ENCODE measurements at places on chromosomes 1 and 21.

- DNase-seq = no peak
Observed at GRCh38 chr21:36254106-36254941, 65.7 kb upstream of the MORC3 start.

- DNase-seq = no peak
Observed at GRCh38 chr1:19809044-19809750, 5.9 kb downstream of the RNF186 start.

- DNase-seq = no peak
Observed at GRCh38 chr1:171455967-171456366, 29.4 kb upstream of the PRRC2C start.

DNA sequence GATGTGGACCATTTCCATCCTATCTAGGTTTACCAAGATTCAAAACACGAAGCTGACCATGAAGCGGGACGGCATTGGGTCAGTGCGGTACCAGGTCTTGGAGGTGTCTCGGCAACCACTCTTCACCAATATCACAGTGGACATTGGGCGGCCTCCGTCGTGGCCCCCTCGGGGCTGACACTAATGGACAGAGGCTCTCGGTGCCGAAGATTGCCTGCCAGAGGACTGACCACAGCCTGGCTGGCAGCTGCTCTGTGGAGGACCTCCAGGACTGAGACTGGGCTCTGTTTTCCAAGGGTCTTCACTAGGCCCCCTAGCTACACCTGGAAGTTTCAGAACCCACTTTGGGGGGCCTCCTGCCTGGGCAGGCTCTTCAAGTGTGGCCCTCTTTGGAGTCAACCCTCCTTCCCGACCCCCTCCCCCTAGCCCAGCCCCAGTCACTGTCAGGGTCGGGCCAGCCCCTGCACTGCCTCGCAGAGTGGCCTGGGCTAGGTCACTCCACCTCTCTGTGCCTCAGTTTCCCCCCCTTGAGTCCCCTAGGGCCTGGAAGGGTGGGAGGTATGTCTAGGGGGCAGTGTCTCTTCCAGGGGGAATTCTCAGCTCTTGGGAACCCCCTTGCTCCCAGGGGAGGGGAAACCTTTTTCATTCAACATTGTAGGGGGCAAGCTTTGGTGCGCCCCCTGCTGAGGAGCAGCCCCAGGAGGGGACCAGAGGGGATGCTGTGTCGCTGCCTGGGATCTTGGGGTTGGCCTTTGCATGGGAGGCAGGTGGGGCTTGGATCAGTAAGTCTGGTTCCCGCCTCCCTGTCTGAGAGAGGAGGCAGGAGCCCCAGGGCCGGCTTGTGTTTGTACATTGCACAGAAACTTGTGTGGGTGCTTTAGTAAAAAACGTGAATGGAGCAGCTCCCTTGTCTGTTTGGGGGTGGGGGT is 864 bp upstream of the CCDC24 start:
- DNase-seq = no peak

DNA sequence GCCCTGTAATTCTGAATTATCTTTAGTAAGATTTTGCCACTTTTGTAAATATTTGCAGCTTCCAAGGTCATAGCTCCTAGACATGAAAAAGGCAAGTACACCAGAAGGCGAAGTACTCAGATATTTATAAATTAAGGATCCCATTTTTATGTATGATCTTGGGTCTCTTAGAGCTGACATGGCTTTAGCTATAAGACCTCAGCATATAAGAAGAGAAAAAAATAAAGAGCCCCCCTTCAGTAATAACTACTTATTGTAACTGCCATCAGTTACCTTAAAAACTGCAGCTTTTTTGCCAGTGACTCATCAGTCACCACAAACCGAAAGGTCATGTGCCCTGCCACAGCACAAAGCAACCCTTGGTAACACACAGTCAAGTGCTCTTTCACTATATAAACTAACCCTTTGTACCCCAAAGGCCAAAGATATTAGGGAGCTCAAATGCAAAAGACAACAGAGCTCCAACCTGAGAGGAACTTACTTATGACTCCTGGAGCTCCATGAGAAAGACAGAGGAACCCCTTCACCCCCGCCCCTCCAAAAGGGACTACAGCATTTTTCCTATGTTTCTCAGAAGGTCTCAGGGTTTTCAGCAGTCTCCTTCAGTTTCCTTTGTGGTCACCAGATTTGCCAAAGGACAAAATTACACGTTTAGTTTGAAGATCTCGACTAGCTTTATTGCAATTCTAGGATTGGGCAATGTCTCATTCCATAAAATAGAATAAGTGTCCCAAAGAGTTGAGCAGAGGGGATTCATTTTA is 219.8 kb upstream of the DUSP10 start:
- DNase-seq = no peak

DNA sequence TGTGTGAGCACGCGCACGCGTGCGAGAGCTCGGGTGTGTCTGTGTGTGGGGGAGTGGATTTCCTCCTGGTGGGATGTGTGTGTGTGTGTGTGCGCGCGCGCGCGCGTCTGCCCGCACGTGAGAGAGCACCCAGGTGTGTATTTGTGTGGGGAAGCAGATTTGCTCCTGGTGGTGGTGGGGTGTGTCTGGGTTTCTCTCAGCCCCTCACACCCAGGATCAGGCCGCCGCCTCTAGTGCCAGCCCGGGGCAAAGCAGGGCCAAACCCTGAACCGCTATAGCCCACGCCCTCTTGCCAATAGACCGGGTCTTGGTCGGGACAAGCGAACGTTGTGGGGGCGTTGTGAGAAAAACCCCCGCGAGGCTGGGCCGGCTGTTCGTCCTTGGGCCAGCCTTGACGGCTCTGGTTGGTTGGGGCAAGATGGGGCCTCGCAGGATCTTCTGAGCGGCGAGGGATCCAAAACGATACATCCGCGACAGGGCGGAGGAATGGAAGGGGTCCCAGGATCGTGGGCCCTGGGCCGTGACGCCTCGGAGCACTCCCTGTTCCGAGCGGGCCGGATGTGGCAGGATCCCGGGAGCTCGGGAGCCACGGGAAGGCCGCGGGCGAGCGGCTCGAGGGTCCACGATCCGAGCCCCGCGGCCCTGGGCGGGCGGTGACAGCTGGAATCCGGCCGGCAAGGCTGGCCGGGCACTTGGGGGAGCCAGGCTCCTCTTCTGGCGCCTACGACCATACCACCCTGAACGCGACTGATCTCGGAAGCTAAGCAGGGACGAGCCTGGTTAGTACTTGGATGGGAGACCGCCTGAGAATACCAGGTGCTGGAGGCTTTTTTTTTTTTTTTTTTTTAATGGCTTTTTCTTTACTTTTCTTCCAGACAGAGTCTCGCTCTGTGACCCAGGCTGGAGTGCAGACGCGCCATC is 68.2 kb downstream of the RNF187 start:
- no peak for DNase-seq

GRCh38 chr1:228898582-228898992 is 163.3 kb downstream of the RHOU start:
- DNase-seq = no peak

DNA sequence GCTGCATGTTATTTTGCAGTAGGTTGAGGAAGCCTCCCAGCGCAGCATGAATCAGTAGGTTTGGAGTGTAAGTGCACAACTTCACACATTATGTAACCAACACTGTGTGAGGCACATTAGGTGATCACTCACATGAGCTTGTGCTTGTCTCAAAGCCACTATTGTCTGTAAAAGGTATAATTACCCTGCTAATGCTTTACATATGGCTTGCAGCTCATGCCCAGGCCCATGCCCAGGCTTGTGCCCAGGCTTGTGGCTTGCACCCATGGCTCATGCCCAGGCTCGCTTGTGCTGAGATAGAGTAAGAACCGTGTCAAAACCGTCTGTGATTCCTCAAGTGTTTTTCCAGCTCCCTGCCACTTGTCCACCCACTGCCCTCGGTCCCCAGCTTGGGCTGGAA is 596.3 kb downstream of the LTN1 start:
- no peak for DNase-seq

GRCh38 chr1:91549041-91549735 is 48.5 kb downstream of the CDC7 start:
- DNase-seq = no peak

- no peak for DNase-seq
Observed at GRCh38 chr1:152442765-152443164, 28.7 kb upstream of the CRNN start.

DNA sequence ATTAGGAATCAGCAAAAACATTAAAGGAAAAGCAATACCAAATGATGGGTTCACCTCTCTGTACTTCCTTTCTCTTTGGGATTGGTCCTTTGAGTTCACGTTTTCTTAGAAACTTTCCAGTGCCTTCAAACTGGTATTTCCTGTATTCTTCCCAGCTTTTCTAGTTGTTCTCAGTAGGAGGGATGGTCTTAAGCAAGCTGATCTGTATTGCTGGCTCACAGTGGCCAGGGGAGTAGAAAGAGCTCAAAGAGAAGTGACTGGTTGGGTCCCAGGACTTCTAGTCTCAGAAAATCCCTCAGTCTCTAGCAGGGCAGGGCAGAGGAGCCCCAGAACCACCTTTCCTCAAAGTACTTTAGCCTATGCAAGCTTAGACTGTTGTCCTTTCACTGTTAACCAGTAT is 10.1 kb upstream of the USP24 start:
- DNase-seq = no peak

DNA sequence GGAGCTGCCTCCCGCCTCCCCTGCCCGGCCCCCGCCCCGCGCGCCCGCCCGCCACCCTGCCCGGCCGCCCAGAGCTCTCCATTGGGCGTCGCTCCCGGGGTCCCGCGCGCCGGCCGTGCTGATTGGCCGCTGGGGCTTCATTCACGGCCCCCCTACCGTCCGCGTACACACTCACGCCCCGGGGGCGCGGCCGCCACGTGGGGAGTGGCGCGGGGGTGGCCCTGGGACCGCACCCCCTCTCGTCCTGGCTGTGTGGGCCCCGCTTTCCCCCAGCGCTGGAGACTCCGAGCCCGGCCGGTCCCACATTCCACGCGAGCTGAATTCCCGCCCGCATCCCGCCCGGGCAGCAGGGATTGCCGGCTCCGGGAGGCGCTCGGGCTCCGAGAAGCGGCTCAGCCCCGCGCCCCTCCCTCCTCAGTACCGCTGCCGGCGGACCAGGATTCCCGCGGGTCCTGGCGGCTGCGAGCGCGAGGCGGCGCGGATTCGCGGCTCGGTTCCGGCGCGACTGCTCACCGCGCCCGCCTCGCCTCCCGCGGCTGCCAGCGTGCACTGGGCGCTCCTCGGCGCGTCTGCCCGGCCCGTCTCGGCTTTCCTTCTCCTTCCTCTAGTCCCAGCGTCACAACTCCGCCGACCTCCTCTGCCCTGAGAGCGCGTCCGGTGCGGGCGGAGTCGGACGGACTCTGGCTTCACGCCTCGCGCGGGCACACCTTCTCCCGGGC is 450 bp upstream of the POU3F1 start:
- peak; percentile 67 for DNase-seq

GRCh38 chr1:189036628-189037027 is 1441.0 kb downstream of the BRINP3 start:
- DNase-seq = no peak

DNA sequence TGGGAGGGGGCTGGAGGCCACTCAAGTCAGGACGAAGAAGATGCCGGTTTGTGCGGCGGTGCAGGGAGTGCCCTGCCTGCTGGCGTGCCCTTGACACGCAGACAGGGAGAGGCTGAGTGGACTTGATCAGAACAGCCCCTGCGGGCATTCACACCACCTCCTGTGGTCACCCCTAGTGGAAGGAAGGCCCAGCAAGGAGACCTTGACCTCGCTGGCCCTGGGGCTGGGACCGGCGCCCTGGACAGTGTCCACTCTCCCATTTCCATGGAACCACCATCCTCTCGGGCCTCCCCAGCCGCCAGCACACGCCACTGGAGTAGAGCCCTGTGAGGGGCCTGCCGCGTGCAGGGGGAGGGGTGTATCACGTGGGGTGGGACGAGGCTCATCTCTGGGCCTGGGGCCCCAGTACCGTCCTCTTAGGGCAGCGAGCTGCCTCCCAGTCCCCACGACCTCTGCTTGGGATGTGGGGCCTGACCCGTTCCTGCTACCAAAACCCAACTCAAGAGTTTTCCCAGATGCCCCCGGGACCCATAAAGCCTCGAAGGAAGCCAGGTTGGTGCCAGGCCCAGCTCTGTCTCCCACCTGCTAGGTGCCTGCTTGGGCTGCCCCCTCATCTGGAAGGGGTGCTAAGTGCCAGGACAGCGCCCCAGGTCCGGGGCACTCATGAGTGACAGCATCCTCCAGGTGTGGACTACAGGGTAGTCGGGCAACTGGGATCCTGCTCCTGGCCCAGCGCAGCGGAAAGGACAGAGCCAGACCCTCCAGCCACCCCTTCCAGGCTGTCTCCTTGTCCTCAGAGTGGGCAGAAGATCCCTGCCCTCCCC is 62.8 kb downstream of the SLX9 start:
- no peak for DNase-seq

- no peak for DNase-seq
Observed at GRCh38 chr1:202306535-202307345, 35.0 kb downstream of the UBE2T start.

DNA sequence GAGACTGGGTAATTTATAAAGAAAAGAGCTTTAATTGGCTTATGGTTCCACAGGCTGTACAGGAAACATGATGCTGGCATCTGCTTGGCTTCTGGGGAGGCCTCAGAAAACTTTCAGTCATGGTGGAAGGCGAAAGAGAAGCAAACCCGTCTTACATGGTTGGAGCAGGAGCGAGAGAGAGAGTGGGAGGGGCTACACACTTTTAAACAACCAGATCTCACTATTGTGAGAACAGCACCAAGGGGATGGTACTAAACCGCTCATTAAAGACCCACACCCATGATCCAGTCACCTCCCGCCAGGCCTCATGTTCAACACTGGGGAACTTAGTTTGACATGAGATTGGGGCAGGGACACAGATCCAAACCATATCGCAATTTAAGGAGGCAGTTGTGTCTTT is 69.4 kb downstream of the PKN2 start:
- DNase-seq = no peak

DNA sequence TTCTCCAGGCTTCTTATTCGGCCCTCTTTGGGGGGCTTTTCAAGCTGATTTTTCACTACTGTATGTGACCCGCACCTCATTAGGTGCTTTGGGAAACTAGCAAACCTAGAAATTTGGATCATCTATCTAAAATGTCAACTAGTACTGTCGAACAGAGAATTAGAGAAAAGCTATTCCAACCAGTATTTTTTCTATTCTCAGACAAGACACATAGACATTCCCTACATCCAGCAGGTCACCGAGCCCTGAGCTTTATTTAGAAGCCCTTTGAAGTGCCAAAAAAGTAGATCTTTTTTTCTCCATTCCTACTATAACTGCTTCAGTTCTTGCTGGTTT is 310 bp upstream of the SSR2 start:
- no peak for DNase-seq

DNA sequence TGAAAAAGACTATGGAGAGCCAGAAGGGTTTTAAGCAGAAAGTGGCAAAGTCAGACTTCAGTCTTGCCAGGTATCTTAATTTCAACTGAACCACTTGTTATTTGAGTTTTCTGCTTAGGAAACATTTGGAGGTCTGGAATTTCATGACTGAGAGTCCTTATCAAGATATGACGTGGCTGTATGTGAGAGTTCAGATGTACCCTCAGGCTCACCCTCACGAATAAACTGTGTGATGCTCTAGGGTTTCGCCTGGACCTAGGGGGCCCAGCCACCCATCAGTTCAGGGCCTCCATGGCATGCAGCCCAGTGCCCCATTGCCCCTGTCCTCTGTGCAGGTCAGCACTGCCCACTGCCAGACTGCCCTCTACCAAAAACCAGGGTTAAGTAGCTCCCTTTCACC is 30.6 kb upstream of the TADA1 start:
- DNase-seq = no peak
